Hepatocyte (in vitro differentiated cells): ENCODE measurements at places on chromosomes 7 and 10.

- no peaks in the 10 kb centered on the region for H3K27me3 ChIP-seq
- H3K36me3 ChIP-seq, result no peaks in the 10 kb centered on the region
- H3K4me1 ChIP-seq, result peaks cover 10% of the 10 kb centered on the region
- H3K27ac ChIP-seq, result peak overlapping the region; percentile 34
- DNase-seq, result no peak
- no peak overlapping the region for H3K4me3 ChIP-seq
Observed at GRCh38 chr7:106021151-106022067, 58.3 kb downstream of the CDHR3 start.

DNA sequence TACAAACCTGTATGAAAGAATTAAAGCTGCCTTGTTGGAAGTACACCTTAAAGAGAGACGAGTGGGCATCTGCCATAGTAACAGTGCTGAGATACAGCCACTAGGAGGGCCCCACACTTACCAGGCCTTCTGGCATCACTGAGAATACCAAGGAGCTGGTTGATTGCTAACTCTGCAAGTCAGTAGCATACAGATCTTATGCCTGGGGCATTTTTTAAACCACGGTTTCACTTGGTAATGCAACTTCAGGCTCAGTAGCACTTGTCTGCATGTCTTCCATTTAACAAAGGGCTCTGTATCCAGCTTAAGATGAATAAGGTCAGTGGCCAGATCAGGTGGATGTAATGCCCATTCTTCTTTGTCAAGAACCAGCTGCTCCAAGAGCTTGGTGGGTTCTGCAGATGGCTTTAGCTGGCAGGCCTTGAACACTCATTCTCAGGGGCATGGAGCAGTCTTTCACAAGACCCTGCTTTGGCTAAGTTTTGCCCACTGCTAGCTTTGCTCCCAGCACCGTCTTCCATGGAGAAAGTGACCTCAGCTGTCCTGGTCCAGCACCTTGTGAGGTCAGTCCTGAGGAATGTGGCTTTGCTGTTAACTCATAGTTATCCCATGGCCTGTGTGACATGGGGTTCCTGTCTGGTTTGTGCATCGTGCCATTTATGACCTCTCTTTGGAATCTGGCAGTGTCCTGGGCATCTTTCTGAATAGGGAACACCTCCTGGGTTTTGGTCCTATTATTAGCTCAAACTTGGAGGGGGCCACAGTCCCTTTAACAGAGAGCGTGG is 68.1 kb downstream of the BMPER start:
- no peak for DNase-seq
- no peak overlapping the region for H3K4me3 ChIP-seq
- H3K4me1 ChIP-seq, result no peaks in the 10 kb centered on the region
- no peaks in the 10 kb centered on the region for H3K27me3 ChIP-seq

- no peak overlapping the region for H3K27ac ChIP-seq
- H3K36me3 ChIP-seq, result no peaks in the 10 kb centered on the region
- H3K4me3 ChIP-seq, result no peak overlapping the region
- DNase-seq, result no peak
- H3K27me3 ChIP-seq, result no peaks in the 10 kb centered on the region
- no peaks in the 10 kb centered on the region for H3K4me1 ChIP-seq
Observed at GRCh38 chr7:4675771-4676367, 6.2 kb upstream of the FOXK1 start.

DNA sequence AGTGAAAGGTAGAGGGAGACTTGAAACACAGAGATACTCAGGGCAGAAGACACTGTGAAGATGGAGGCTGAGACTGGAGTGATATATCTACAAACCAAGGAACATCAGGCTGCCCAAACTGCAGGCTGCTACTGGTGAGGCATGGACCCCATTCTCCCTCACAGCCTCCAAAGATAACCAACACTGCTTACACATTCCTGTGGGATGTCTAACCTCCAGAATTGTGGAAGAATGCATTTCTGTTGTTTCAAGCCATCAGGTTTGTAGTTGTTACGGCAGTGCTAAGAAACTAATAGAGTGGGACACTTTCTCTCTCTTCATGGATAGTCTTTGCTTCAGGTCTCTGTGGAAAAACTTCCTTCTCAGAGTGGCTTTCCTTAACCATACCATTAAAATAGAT is 182.6 kb upstream of the TMEM106B start:
- H3K27ac ChIP-seq, result no peak overlapping the region
- no peak overlapping the region for H3K4me3 ChIP-seq
- no peaks in the 10 kb centered on the region for H3K36me3 ChIP-seq

DNA sequence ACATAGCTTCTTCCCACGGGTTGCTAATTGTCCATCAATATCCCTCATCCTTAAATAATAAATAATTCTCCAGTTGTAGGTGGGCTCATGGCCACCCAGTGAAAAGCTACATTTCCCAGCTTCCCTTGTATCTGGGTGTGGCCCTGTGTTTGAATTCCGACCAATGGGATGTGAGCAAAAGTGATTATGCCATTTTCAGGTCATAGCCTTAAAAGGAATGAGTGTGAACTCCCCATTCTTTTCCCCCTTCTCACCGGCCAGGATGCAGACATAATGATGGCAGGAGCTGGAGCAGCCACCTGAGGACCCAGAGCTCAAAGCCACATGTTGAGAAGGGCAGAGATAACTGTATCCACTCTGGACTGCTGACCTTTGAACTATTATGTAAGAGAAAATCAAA is 30.3 kb upstream of the CALU start:
- no peak overlapping the region for H3K27ac ChIP-seq
- DNase-seq, result no peak
- H3K36me3 ChIP-seq, result no peaks in the 10 kb centered on the region
- no peaks in the 10 kb centered on the region for H3K4me1 ChIP-seq
- no peak overlapping the region for H3K4me3 ChIP-seq
